ENCODE measurements at places on chromosomes 5 and 9.

DNA sequence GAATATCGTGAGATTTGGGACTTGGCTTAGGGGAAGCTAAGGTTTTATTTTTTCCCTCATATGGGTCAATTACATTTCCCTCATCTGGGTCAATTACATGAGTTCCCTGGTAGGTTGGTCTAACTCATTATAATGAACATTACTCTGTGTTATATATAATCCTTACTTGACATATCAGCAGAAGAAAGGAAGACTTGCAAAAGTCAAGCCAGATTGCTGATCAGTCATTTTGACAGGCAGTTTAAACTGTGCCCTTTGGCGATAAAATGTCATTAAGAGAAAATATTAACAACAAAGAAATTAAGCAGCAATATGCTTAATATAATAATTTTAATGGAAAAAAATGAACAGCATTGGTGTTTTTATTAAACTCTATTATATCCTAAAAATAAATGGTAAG, 23.1 kb upstream of the TRPM3 start:
- no peak for DNase-seq

DNA sequence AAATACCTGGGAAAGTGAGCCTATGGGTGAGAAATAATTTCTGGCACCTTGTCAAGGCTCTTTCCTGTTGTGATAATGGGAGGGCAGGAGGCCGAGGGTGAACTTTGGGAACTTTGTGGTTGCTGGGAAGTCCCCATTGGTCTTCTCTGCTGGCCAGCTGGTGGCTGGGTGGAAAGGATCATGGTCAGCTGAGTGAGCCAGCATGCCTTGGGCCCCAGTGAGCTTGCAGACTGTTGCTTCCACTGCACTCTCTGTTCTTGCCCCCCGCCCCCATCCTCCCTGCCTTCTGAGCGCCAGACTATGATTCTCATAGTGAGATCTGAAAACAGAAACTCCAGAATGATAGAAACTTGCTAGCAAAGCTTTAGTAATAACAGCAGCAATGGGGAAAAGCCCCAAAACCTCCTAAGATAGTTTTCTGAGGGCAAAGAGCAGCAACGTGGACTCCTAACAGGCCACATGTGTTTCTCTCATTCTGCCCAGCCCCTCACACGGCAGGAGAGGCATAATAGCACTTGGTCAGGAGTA, 139.2 kb upstream of the SMARCA2 start:
- DNase-seq = no peak

- no peak for DNase-seq
These were observed 9.6 kb upstream of the ATP6V0E1 start for GRCh38 chr5:172973931-172974330.

- peak; percentile 96 for DNase-seq
These were observed 61.6 kb upstream of the RPL26L1 start for GRCh38 chr5:172897481-172898217.

- no peak for DNase-seq
These were observed 30.4 kb downstream of the STC2 start for GRCh38 chr5:173297813-173298212.

DNA sequence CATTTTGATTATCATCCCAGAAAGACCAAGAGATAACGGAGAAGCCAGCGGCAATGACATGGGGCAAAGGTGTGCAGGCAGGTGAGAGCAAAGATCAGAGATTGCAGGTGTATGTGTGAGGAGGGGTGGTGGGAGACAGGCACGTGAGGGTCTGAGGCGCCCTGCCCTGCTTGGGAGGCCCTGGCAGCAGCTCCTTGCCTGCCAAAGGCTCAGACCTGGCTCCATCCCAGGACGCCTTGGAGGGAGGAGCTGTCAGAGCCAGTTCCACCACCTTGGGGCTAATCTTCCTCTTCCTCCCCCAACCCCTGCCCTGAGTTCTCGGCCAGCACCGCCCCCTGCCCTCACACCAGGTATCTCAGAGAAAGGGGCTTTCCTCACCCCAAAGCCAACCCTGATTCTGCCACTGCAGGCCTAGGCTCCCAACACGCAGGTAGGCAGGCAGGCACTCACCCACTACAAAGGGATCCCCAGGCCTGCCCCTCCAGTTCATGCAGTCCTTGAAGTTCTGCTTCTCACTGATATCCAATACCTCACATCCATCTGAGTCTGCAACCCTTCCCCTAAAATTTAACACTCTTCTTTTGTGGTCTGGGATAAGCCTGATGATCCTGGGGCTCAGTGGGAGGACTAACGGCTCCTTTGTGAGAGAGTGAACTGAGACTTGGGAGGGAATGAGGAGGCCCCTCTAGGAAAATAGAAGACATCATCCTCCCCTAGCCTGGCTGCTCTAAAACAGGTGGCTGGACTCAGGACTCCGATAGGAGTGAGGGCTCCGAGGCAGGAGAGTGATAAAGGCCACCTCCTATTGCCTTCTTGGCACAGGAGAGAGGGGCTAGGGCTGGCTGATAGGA, 1.8 kb downstream of the AQP3 start:
- no peak for DNase-seq

GRCh38 chr5:90424245-90424644, 14.7 kb upstream of the CETN3 start:
- DNase-seq = no peak

DNA sequence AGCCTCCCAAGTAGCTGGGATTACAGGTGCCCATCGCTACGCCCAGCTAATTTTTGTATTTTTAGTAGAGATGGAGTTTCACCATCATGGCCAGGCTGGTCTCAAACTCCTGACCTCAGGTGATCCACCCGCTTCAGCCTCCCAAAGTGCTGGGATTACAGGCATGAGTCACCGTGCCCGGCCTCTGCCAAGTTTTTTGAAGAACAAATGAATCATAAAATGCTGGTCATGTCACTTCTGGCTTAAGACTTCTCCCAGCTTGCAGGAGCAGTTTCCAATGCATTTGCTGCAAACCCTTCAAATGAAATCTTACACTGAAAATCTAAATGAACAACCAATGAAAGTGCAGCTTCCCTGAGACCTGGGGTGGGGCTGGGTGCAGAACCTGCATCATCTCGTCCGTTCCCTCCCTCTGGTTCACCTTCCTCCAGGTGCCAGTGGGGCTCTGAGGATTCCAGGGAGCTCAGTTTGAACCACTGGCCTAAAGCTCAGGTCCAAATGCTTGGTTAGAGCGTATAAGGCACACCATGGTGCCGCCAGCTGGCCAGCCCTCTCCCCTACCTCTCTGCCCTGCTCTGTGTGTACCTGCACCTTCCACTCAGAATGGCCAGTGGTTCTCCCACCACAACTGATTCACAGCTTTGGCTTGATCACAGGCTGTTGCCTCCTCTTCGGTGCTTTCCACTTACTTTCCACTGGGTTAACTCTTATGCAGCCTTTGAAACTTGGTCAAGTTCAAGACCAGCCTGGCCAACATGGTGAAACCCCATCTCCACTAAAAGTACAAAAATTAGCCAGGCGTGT, 39.8 kb upstream of the FUBP3 start:
- peak; percentile 6 for DNase-seq

- DNase-seq = no peak
These were observed 124.1 kb upstream of the RETREG1 start for GRCh38 chr5:16740811-16741392.

- DNase-seq = no peak
These were observed 133.5 kb downstream of the RASGRF2 start for GRCh38 chr5:81093536-81094196.
